ENCODE measurements at places on chromosomes 5 and 9. TPM values are rescaled to one million over a fixed set of nuclear protein-coding genes. Genes with fewer than 3 reads are reported as not detected.

GRCh38 chr9:712643-713042 is 128.9 kb upstream of the DMRT1 start:
- no peak for DNase-seq

DNA sequence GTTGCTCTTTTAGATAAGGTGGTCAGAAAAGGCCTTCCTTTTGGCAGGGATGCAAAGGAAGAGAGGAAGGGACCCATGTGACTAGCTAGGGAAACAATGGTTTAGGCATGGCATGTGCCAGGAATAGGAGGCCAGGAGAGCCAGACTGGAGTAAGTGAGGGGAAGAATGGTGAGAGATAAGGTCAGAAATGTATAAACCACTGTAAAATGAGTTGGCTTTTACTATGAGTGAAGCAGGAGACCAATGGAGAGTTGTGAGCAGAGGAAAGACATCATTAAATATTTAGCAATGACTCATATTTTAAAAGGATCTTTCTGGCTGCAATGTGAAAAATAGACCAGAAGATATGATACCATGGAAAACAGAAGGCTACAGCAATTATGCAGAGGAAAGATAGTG is 50.9 kb downstream of the AP3B1 start:
- DNase-seq: no peak

- no peak for DNase-seq
Observed at GRCh38 chr9:132694144-132694543, 23.9 kb downstream of the GTF3C4 start.

DNA sequence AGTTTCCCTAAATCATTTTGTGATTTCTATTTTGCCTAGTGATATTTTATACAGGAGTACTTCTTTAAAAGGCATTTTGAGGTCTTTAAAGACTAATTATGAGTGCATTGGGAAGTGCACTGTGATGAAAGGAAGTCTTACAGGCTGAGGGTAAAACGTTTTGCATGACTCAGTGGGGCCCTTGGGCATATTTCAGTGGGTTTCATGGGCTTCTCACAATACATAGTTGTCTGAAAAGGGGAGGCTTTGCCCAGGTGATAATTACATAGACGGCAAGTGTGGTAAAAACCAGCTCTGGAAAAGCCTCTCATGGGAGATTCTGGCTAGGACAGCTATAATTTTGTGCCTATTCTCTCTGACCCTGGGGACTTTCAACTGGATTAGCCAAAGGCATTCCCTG is 387.2 kb downstream of the ARHGEF28 start:
- no peak for DNase-seq

DNA sequence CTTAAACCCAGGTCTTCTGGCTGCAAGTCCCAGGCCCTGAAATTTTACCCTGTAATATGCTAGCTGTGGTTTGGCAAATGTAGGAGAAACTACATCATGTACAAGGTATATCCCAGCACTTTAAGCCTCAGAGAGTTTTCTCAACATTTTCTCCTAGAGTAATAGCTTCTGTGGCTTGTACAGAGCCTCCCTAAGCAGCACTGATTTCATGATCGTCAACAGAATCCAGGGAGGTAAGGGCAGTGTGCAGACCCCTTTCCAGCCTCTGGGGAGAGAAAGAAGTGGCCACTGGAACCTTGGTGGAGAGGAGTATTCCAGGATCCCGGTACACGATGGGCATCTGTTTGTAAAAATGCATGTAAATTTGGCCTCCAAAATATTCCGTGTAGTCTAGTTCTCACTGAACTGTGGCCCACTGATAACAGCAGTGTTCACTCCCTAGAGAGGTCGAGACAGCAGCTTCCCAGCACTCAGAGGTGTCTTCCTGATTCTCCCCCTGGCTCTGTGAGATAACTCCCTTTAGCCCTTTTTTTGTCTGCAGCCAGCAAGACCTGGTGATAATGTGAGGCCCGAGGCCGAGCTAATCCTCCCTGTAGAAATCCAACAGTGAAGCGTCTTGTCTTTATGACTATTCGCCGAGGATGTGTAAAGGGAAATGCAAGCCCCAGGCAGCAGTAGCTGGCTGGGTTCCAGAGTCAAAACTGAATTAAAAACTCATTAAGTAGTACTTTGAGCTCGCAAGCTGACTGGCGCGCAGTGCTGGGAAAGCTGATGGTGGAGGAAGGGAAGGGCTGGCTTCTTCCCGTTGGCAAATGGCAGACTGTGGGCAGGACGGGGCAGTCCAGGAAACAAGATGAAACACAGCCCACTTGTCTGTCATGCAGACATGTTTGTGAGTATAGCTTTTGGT is 59.0 kb downstream of the MAP1B start:
- DNase-seq: peak; percentile 7

DNA sequence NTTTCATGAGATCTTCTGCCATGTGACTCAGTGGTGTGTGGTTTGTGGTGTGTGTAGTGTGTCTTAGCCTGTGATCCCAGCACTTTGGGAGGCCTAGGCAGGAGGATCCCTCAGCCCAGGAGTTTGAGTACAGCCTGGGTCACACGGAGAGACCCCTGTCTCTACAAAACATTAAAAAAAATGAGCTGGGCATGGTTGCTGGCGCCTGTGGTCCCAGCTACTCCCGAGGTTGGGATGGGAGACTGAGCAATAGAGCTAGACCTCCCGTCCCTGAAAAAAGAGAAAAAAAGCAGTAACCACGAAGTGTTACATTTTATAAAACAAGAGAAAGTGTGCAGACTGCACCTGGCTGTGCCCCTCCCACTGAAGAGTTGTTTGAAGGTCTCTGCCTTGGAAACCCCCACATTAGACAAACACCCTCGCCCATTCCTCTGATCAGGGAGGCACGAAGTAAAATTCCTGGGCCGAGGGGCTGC is 21.2 kb upstream of the RNU6ATAC start:
- DNase-seq: peak; percentile 12

DNA sequence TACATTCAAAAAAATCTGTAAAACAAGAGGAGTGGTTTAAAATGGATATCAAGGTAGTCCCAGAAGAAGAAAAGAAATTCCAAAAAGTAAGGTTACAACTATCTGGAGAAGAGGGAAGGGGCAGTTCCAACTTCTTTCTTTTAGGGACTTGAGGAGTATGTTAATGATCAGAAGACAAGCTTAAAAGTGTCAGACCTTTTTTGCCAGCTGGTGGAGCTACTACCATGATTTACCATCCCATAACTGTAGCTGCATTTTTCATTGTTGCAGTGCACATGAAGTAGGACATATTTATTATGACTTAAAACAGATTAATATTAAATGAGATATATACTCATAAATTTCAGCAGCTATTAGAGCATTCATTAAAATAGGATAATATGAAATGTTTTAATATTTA is 158.5 kb upstream of the RGS7BP start:
- no peak for DNase-seq

- no peak for DNase-seq
Observed at GRCh38 chr9:107594908-107595530, 105.5 kb upstream of the KLF4 start.

DNA sequence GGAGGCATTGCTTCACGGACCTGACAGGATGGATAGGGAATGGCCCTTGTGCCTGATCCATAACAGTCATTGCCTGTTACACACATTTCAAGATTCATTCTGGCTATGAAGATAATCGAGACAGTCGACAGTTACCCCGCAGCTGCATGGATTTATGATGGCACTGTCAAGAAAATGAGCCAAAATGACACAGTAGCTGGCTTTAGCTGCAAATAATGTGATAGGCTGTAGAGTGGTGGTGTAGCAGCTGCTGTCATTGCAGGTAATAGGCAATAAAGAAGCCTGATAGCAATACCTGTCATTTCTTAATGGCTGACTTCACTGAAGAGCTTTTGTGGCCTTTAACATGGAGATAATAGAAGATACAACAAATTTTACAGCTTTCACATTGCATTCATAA is 1085.2 kb upstream of the ARRDC3 start:
- no peak for DNase-seq

DNA sequence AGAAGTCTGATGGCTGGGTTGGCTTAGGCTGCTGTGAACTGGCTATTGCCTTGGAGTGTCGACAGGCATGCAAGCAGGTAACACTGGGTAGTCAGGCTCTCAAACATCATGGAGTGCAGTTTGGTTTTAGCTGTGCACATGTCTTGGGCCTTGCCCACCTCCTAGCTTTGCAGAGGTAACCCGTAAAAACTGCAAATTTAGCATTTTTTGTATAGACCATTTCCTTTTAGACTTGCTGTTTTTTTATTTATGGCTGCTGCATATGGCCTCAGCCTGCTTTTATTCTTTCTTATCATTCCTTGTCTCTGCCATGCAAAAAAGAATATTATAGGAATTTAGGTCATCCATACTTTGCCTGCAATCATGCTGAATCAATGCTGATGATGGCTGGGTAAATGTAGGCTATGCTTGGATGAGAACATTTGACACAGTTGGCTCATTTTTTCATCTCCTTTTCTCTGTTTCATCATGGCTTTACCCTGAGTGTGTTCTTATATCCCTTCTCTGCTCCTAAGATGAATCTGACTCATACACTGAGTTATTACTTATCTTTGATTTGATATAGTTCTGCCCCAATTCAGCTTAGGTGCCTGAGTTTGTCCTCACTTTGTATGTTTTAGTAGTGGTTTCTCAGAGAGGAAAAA is 27.2 kb downstream of the RECK start:
- DNase-seq: no peak

DNA sequence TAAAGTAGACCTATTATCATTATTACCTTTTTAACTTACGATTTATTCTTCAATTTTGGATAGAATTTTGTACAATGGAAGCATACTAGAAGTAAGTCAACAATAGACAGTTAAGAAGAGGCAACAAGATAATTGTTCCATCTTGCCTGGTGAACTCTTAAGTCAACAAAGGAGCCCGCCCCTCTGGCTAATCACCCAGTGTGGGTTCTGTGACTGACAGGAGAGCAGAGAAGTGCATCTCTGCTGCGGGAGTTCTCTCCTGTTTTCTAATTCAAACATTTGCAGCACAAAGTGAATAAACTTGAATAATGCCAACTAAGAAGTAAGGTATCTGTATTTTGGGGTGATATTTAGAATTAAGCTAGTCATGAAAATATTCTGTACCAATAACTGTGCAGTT is 6.7 kb upstream of the ISL1 start:
- DNase-seq: no peak

GRCh38 chr5:173089581-173089980 is 33.4 kb downstream of the CREBRF start:
- no peak for DNase-seq

DNA sequence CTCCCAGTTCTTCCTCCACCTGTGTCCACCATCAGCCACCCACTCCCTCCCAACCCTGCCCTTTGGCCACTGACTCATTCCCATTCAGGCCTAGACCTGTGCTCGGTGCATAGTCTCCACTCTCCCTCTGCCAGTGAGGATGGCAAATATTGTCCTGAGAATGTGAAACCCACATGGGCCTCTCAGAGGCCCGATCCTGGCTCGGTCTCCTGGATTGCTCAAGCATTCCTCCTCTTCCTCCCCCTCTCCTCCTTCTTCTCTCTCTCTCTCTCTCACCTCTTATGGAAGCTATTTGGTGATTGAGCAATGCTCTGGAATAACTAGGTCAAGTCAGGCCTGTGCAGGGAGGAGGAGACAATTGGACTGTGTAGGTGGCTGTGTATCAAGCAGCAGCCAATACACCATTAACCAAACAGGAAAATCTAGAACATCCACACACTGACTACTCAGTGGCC is 99.9 kb downstream of the KLF4 start:
- peak; percentile 9 for DNase-seq

DNA sequence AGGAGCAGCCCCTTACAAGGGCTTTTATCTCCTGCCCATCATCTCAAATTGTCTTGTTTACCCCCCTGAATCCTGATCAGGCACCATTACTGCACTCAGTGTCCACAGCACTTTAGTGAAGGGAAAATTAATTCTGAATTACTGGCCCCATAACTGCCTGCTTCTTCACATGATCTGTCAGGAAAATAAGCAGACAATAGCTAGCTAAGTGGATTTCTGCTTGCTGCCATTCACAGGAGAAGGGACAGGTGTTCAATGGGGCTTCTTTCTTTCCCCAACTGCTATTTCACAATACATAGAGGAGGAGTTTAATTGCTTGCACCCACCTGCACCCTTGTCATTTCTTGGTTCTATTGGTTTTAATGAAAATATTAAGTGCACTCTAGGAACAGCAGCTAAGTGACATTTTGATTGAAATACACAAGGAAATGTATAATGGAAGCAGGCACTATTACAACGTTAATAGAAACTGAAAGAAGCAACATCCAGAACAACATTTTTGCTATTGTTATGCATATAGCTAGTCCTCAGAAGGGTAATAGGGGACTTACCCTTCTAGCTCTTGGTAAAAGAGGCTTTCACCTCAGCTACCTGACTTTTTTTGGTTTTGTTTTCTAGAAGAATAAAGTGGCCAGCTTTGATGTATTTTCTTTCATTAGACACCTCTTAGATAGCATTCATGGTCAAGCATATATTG is 599.3 kb upstream of the TLE4 start:
- DNase-seq: no peak

- DNase-seq: no peak
Observed at GRCh38 chr9:119924736-119925135, 555.5 kb upstream of the BRINP1 start.

SPINK13 gene
- total RNA-seq: not detected

PCDHA13 gene
- total RNA-seq: not detected

EIF4E1B gene
- total RNA-seq: not detected

ST6GALNAC4 gene
- total RNA-seq: 37.5 TPM
